ENCODE measurements at places on chromosomes 4 and X.
A peak's percentile ranks its signal among the peaks of the same experiment; 100 is the strongest.

DNA sequence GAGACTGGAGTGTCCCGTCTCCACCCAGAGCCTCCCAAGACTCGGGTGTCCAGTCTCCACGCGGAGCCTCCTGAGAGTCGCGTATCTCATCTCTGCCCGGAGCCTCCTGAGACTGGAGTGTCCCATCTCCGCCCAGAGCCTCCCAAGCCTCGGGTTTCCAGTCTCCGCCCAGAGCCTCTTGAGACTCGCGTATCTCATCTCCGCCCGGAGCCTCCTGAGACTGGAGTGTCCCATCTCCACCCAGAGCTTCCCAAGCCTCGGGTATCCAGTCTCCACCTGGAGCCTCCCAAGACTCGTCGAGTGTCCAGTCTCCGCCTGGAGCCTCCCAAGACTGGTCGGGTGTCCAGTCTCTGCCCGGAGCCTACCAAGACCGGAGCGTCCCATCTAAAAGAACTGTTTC, 2.3 kb downstream of the FAM47C start:
- H3K27ac ChIP-seq = no peak overlapping the region
- no peak for DNase-seq
- no peaks in the 10 kb centered on the region for H3K4me1 ChIP-seq
- no peaks in the 10 kb centered on the region for H3K27me3 ChIP-seq
- H3K4me3 ChIP-seq = no peak overlapping the region

- H3K4me1 ChIP-seq = peaks cover 35% of the 10 kb centered on the region
- no peaks in the 10 kb centered on the region for H3K27me3 ChIP-seq
- H3K27ac ChIP-seq = no peak overlapping the region
- no peak overlapping the region for H3K4me3 ChIP-seq
- no peaks in the 10 kb centered on the region for H3K36me3 ChIP-seq
- no peak for DNase-seq
Observed at GRCh38 chr4:122663814-122664610, 43.1 kb upstream of the IL21 start.

DNA sequence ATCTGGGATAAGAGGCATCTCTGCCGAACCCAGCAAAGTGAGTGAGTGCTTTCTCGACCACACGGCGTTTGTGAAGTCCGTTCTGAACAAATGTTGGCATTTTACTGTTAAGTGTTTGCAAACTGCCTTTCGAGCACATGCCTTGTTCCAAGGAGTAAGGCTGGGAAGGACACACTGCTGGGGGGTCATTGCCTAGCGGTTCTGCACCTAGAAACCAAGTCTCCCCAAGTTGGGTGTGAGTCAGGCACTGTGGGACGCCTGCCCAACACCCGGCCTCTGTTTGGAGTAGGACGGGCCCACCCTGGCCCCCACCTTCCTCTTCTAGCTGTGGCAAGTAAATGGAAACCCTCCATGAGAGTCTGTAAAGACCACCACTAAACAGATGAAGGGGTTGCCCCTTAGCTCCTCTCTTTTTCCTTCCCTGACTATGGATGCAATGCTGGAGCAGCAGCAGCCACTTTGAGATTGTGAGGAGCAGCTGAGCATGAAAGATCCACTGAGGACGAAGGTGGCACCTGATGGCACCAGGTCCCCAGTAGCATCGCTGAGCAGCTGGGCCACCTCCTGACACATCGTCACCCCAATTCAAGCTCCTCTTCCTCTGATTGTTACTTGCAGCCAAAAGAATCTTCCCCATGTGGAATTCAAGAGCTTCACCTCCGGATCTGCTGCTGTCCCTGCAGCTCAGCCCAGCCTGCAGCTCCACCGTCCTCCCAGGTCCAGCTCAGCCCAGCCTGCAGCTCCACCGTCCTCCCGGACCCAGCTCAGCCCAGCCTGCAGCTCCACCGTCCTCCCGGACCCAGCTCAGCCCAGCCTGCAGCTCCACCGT, 6.3 kb downstream of the CPLX1 start:
- DNase-seq = peak; percentile 58
- no peak overlapping the region for H3K27ac ChIP-seq
- H3K36me3 ChIP-seq = no peaks in the 10 kb centered on the region
- H3K4me1 ChIP-seq = no peaks in the 10 kb centered on the region
- peaks cover 11% of the 10 kb centered on the region for H3K27me3 ChIP-seq

- no peaks in the 10 kb centered on the region for H3K27me3 ChIP-seq
- no peaks in the 10 kb centered on the region for H3K4me1 ChIP-seq
- H3K27ac ChIP-seq = no peak overlapping the region
- no peak overlapping the region for H3K4me3 ChIP-seq
- no peak for DNase-seq
- H3K36me3 ChIP-seq = peaks cover 43% of the 10 kb centered on the region
Observed at GRCh38 chr4:102665527-102665926, 95.2 kb downstream of the MANBA start.

DNA sequence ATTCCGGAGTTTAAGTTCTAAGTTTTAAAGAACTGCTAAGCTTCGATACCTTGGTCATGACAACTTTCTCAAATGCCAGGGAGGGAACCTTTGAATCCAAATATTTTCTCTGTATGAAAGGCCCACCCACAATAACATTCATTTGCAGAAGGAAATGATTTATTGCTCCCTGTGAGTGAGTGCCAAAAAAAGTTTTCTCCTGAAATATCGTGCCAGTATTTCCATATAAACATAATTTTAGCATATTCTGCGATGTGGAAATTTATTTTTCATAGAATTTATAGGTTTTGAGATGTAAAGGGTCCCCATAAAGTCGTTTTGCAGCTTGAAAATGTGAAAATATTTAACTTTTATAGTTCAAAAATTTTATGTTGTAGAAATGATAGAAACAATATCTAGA, 53.9 kb downstream of the BMPR1B start:
- H3K4me3 ChIP-seq = no peak overlapping the region
- no peaks in the 10 kb centered on the region for H3K36me3 ChIP-seq
- no peak for DNase-seq
- no peaks in the 10 kb centered on the region for H3K27me3 ChIP-seq
- no peak overlapping the region for H3K27ac ChIP-seq

DNA sequence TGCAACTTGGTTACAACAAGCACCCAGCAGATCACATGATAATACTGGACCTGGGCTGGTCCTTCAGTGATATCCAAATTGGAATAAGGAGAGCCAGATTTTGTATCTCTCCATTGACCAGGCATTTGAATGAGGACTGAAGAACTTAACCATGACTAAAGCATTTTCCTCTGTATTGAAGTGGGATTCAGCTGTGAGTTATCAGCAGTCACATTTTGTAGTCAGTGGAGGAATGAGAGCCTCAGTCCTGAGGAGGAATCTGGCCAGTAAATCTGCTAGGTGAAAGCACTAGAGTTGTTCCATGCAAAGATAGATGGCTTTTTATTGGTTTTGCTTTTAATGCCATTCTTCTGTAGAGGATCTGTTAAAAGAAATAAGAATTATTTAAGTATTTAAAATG, 1506.0 kb downstream of the PCDH7 start:
- H3K4me3 ChIP-seq = no peak overlapping the region
- H3K4me1 ChIP-seq = no peaks in the 10 kb centered on the region
- no peak overlapping the region for H3K27ac ChIP-seq
- H3K27me3 ChIP-seq = no peaks in the 10 kb centered on the region

- DNase-seq = no peak
- H3K36me3 ChIP-seq = no peaks in the 10 kb centered on the region
- no peaks in the 10 kb centered on the region for H3K27me3 ChIP-seq
Observed at GRCh38 chrX:17967888-17968287, 106.8 kb upstream of the RAI2 start.

GRCh38 chr4:101471201-101471600, 123.9 kb upstream of the PPP3CA start:
- H3K36me3 ChIP-seq = no peaks in the 10 kb centered on the region
- DNase-seq = no peak
- H3K4me3 ChIP-seq = no peak overlapping the region
- no peak overlapping the region for H3K27ac ChIP-seq
- H3K4me1 ChIP-seq = no peaks in the 10 kb centered on the region

DNA sequence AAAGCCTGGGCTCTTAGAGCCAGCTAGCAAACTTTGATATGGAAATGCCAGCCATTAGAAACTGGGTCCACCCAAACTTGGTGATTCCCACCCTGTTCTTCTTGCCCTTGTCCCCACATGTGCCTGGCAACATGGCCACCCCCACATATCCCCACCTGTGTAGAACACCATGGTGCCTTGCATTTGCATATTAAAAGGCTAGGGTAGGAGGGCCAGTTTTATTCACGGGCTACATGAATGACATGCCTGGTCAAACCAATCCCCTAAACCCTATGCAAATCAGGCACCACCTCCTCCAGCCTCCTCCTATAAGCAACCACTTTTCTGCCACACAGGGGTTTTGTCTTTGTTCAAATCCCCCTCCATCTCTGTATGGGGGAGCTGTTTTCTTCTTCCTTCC, 104.9 kb downstream of the CLNK start:
- no peak overlapping the region for H3K27ac ChIP-seq
- no peaks in the 10 kb centered on the region for H3K27me3 ChIP-seq
- DNase-seq = no peak
- no peak overlapping the region for H3K4me3 ChIP-seq
- H3K4me1 ChIP-seq = no peaks in the 10 kb centered on the region

- DNase-seq = no peak
- H3K36me3 ChIP-seq = no peaks in the 10 kb centered on the region
- H3K4me1 ChIP-seq = no peaks in the 10 kb centered on the region
Observed at GRCh38 chrX:117641913-117642656, 474.5 kb downstream of the KLHL13 start.

- H3K36me3 ChIP-seq = no peaks in the 10 kb centered on the region
- no peak overlapping the region for H3K4me3 ChIP-seq
- no peaks in the 10 kb centered on the region for H3K4me1 ChIP-seq
Observed at GRCh38 chr4:147492761-147493160, 11.9 kb downstream of the EDNRA start.

GRCh38 chr4:112735474-112735951, 98.6 kb downstream of the LARP7 start:
- H3K27me3 ChIP-seq = no peaks in the 10 kb centered on the region
- no peaks in the 10 kb centered on the region for H3K36me3 ChIP-seq
- H3K4me1 ChIP-seq = no peaks in the 10 kb centered on the region

DNA sequence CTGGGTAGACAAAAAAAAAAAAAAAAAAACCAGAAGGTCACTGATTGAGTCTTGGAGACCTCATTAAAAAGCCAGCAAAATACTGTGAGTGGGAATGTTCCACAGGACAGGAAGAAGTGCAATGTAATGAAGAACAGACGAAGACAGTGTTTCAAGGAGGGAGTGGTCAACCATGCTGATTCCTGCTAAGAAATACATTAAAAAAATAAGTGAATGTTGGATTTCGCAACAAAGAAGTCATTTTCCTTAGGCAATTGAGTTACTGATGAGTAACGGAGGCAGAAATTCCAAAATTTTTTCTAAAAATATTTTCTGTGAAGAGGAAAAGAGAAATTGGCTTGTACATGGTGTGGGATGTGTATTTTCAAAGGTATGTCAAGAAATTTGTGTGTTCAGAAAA, 94.3 kb upstream of the FAM47B start:
- H3K4me3 ChIP-seq = no peak overlapping the region
- no peak overlapping the region for H3K27ac ChIP-seq
- no peaks in the 10 kb centered on the region for H3K4me1 ChIP-seq
- no peaks in the 10 kb centered on the region for H3K27me3 ChIP-seq
- no peaks in the 10 kb centered on the region for H3K36me3 ChIP-seq
- no peak for DNase-seq

DNA sequence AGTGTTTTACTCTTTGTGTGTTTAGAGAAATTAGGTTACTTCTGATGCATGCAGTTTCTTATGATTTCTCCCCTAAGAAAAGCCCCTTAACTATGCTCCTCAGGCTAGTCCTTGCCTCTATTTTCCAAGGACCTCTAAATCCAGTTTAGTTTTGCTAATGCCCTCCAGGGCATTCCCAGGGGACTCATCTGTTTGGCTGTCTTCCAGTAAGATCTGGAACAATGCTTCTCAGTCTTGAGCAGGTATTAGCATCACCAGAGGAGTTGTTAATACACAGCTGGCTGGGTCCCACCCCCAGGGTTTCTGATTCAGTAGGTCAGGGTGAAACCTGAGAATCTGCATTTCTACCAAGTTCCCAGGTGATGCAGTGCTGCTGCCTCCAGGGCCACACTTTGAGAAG, 56.9 kb downstream of the OTC start:
- H3K4me3 ChIP-seq = no peak overlapping the region
- no peak for DNase-seq
- no peaks in the 10 kb centered on the region for H3K4me1 ChIP-seq
- H3K27ac ChIP-seq = no peak overlapping the region

GRCh38 chr4:179624768-179625181, 2182.5 kb upstream of the AGA start:
- no peak overlapping the region for H3K27ac ChIP-seq
- no peaks in the 10 kb centered on the region for H3K4me1 ChIP-seq
- H3K27me3 ChIP-seq = no peaks in the 10 kb centered on the region
- H3K4me3 ChIP-seq = no peak overlapping the region
- no peak for DNase-seq
- H3K36me3 ChIP-seq = no peaks in the 10 kb centered on the region

DNA sequence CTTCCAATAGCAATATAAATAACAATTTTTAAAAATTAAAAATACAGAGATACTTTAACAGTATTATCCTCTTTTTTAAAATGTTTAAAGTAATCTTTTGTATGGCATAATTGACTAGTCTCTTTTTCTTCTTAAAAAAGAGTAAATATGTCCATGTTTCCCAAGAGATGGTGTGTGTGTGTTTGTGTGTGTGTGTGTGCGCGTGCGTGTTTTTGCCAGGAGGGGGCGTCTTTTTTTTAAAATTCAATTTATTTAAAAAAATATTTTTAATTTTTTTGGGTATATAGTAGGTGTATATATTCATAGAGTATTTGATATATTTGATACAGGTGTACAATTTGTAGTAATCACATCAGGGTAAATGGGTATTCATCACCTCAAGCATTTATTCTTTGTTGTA, 1073.7 kb downstream of the PCDH7 start:
- H3K27ac ChIP-seq = no peak overlapping the region
- H3K4me3 ChIP-seq = no peak overlapping the region
- no peaks in the 10 kb centered on the region for H3K4me1 ChIP-seq
- no peaks in the 10 kb centered on the region for H3K27me3 ChIP-seq

DNA sequence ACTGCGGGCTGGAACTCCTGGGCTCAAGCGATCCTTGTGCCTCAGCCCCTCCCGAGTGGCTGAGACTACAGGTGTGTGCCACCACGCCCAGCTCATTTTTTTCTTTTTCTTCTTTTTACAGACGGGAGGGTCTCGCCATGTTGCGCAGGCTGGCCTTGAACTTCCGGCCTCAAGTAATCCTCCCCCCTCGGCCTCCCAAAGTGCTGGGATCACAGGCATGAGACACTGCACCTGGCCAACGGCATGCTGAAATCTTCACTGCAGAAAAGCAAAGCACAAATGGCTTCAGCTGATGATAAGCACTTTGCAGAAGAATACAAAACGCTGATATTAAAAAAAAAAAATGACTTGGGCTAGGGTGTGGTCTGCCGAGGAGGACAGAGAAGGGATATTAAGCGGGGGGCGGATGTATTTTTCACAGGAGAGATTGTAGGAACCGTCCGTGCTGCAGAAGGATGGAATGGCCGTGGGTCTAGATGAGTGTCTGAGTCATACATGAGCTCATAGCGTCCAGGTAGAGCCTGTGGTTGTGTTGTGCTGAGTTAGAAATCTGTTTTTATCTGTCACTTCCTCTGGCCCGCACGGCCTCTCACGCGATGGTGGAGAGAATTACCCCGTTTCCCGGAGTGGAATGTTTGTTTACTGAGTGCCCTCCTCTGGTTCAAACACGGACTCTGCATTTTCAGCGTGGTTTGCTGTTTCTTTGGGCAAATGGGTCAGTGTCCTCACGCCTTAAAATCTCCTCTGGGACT, 8.5 kb upstream of the AKAP17A start:
- no peak overlapping the region for H3K27ac ChIP-seq
- H3K4me3 ChIP-seq = no peak overlapping the region
- H3K36me3 ChIP-seq = no peaks in the 10 kb centered on the region
- H3K27me3 ChIP-seq = peaks cover 8% of the 10 kb centered on the region
- no peak for DNase-seq
- no peaks in the 10 kb centered on the region for H3K4me1 ChIP-seq
